ENCODE measurements at places on chromosomes 11 and 22.

GRCh38 chr11:44538375-44539054, 26.9 kb upstream of the CD82 start:
- DNase-seq: peak; percentile 30

GRCh38 chr11:100941033-100941432, 188.6 kb downstream of the PGR start:
- DNase-seq: no peak

- no peak for DNase-seq
Measured at GRCh38 chr22:22143448-22143847, 101.1 kb upstream of the VPREB1 start.

DNA sequence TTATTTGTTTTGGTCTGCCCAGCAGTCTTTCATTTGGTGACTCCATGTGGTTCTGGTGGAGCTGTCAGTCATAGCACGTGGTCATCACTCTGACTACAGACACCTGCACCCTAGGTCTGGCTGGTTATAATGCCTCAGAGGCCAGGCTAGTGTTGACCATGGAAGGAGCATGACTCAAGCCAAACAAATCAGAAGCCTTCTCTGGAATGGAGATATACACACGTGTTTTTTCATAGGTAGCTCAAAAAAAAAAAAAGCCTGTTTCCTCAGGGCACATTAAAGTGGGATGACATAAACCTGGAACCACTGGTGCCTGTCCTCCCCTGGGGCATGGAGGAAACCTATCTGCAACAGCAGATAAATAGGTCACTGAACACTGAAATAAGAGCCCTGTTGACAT, 8.1 kb upstream of the PLAAT3 start:
- no peak for DNase-seq

DNA sequence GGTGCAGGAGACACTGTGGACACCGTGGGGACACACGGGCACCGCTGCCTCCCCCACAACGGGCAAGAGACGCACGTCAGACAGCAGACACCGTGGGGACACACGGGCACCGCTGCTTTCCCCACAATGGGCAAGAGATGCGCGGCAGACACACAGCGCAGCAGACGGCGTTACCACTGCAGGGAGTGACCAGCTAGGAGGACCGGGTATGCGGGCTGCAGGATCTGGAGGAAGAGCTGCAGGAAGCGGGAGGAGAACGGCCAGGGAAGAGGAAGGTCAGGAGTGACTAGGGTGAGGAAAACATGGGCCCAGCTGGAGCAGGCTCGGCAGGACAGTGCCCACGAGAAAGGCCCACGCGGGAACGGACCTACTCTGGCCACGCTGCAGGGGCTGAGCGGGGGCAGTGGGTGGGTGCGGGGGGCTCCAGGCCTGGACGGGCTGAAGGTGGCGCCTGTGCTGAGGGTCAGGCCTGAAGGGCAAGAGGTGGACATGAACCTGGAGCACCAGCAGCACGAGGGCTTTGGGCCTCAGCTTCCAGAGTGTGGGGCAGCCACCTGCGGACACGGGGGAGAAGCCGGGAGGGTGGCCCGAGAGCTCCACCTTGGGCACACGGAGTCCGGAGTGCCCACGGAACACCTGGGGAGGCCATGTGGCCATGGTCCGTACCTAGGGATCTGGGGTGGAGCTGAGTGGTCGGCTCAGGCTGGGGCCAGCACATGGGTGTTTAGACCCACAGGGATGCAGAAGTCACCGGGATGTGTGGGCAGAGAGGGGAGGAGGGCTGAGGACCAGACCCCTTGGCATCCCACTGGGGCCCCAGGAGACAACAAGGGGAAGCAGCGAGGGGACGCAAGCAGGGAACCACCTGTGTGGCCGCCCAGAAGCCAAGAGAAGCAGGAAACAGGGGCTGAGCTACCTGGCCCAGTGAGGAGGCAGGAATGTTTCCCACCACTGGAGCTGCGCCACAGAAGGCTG, 16.5 kb downstream of the TOLLIP start:
- DNase-seq: no peak

DNA sequence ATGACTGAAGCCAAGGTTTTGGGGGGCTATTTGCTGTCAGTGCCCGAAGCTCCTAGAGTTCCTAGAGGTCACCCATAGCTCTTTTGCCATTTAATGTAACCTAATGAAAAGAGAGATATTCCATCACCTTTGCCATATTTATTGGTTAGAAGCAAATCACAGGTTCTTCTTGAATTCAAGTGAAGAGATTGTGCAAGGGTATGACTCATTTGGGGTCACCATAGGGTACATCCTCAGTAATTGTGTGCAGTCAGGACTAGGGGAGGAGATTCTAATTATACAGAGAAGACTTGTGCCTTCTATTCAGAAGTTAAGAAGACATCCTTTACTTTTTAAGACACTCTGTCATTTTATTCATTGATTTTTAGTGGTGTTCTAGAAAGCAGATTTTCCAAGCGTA, 6.9 kb upstream of the PRAME start:
- no peak for DNase-seq

- DNase-seq: no peak
Measured at GRCh38 chr11:11324090-11324489, 29.0 kb downstream of the CSNK2A3 start.

- no peak for DNase-seq
Measured at GRCh38 chr22:47345025-47345424, 582.6 kb downstream of the TBC1D22A start.
